ENCODE measurements at places on chromosomes 5 and 9.

GRCh38 chr5:88263349-88263748, 5.3 kb downstream of the TMEM161B start:
- DNase-seq: no peak

DNA sequence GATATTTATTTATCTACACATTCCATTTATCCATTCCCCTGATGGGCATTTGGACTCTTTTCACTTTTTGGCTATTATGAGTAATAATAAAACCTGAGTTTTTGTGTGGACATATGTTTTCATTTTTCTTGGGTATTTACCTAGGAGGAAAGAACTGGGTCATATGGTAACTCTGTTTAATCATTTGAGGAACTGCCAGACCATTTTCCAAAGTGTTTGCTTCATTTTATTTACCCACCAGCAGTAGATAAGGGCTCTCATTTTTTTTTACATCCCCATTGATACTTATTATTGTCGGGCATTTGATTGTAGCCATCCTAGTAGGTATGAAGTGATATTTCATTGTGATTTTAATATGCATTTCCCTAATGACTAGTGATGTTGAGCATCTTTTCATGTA, 7.7 kb upstream of the PTPDC1 start:
- DNase-seq: no peak

DNA sequence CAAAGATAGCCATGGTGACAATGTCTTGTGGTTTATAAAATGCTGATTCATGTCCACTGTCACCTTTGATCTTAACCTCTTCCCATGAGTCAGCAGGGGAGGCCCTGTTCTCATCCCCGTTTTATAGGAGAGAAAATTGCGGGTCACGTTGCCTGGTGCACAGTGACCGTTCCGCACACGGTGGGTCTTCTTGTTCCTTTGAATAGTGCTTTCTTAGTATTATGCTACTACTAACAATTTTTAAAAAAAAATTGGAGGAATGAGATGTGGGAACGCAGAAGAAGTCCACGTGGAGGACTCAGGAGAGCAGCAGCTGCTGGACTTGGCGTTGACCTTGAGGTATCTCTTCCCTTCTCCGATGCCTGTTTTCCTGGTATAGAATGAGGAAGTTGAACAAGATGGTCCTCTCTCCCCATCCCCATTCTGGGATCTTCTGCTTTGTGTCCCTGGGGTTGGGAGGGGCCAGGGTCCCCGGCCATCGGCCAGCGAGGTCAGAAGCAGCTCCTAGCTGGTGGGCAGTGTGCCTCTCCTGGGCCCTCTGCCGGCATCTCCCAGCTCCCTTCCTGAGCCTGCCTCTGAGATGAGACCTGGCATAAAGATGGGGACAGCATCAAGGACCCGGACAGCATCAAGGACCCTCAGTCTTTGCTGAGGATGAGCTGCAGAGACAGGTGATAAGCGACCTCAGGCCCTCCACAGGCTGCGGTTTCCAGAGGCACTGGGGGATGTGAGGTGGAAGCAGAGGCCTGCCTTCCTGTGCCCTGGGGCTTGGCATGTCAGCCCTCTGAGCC, 143.9 kb downstream of the C9orf50 start:
- DNase-seq: no peak

- DNase-seq: no peak
These were observed 42.9 kb downstream of the SPRY4 start for GRCh38 chr5:142281966-142282365.

GRCh38 chr5:92885950-92886349, 695.1 kb downstream of the NR2F1-AS1 start:
- DNase-seq: no peak

DNA sequence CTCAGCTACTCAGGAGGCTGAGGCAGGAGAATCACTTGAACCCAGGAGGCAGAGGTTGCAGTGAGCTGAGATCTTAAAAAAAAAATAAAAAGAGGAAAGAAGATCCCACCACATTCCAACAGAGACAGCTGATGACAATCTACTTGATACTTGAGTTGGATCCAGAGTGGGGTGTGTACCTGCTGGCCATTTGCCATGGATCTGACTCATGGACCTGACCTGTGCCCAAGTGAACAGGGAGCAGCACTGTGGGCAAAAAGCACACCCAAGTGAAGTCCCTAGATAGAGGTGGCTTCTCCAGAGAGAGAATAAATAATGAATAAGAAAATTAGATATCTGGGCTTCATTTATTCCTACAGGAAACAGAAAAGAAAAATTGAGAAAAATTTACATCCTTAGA, 81.2 kb upstream of the MIER3 start:
- DNase-seq: no peak

DNA sequence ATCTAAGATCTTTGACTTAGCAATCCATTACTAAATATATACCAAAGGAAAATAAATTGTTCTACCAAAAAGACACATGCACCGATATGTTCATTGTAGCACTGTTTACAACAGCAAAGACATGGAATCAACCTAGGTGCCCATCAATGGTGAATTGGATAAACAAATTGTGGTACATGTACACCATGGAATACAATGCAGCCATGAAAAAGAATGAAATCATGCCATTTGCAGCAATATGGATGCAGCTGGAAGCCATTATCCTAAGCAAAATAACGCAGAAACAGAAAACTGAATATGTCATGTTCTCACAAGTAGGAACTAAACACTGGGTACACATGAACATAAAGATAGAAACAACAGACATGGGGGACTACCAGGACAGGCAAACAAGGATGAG, 589.5 kb downstream of the IRX1 start:
- no peak for DNase-seq

- no peak for DNase-seq
These were observed 44.0 kb downstream of the GGTA1 start for GRCh38 chr9:121455527-121456239.

- no peak for DNase-seq
These were observed 294.8 kb downstream of the KCTD16 start for GRCh38 chr5:144465441-144465840.

DNA sequence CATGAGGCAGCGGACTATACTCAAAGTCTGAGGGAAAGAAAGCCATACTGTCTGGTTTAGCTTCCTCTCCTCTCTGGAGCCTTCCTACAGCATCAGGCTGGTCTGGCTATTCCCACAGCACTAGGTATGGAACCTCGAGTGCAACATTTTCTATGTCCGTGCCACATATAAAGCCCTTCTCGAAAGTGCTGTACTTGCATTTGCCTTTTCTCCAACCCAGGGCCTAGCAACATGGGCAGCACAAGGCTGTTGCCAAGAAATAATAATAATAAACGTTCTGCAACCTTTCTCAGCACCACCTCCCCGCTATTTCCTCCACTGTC, 804 bp downstream of the MED10 start:
- DNase-seq: no peak

GRCh38 chr5:90809311-90810056, 250.9 kb downstream of the ADGRV1 start:
- DNase-seq: no peak

All from activated B cell treated with CpG ODN at 0.5 μM for 24 hours (primary cell).